ENCODE measurements at places on chromosomes 16 and 17.

DNA sequence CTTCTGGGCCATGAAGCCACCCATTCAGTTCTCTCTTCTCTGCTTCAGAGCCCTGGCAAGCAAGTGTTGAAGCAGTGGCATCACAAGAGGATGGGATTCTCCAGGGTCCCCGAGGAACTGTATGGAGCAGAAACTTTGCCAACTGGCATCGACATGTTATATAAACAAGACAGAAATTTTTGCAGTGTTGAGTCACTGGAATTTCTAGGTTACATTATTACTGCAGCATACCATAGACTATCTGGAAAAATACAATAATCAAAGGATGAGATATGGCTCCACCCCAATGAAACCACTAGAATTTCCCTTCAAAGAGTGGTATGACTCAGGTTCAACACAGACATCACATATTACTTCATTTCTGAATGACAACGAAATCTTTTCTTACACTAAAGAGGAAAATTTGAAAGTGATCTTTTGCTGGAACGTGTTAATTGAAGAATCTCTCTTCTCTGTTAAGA is 343.0 kb upstream of the DYNLRB2 start:
- peak; percentile 91 for DNase-seq

- DNase-seq = peak; percentile 50
These were observed 50.4 kb downstream of the OR1D5 start for GRCh38 chr17:3012926-3013581.

GRCh38 chr17:74923538-74924249 is 379 bp upstream of the OTOP2 start:
- DNase-seq = peak; percentile 13

- peak; percentile 67 for DNase-seq
These were observed 37.2 kb upstream of the ADGRG1 start for GRCh38 chr16:57591086-57591869.
